ENCODE measurements at places on chromosomes 16 and 17. TPM values are rescaled to one million over a fixed set of nuclear protein-coding genes. Genes with fewer than 3 reads are reported as not detected.

PPL gene
- total RNA-seq = not detected

ENPP7 gene
- not detected for total RNA-seq

DNA sequence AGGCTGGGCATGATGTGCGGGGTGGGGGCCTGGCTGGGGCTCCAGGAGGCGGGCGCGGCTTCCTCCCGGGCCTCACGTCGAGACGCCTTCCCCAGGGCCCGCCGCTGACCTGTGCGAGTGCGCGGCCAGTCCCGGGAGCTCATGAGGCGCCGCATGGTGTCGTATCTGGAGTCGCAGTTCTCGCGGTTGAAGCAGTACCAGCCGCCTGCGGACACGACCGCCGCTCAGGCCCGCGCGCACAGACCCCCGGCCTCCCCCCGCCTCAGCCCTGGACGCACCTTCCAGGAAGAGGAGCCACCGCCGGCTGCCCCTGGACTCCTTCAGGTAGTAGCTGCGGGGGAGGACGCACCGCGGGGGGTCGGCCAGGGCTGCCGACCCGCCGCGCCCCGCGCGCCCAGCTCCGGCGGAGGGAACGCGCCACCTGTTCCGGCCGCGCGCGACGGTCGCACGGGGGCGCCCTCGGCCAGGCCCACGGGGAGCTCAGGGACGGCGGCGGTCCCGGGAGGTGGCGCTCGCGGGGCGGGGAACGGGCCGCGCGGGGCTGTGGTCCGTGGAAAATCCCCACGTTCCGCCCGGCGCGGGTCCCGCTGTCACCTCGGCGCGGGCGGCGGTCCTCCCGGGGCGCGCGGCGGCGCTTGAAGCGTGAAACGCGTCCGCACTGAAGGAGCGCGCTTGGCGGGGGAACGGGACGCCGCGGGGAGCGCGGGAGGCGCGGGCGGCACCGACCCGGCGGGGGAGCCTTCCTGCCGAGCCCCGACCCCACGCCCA, 1.4 kb downstream of the NOTUM start:
- peak; percentile 86 for DNase-seq

SGCA gene
- not detected for total RNA-seq

GRCh38 chr16:79434771-79435170, 165.8 kb downstream of the MAF start:
- no peak for DNase-seq

DNA sequence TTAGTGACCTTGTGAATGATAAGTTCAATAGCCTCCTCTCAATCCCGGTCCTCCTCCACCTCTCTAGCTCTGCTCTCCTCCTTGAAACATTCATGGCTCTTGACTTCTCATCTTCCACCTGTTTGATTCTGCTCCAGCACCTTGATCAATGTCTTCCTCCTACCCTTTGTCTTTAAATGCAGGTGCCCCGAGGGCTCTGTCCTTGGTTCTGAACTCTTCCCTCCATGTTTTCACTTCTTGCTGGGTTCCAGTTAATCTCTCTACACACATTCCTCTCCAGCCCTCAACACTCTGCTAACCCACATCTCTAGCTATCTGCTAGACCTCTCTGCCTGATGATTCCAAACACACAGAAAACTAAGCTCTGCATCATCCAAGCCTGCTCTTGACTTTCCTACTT, 13.4 kb downstream of the CD300E start:
- no peak for DNase-seq

DNA sequence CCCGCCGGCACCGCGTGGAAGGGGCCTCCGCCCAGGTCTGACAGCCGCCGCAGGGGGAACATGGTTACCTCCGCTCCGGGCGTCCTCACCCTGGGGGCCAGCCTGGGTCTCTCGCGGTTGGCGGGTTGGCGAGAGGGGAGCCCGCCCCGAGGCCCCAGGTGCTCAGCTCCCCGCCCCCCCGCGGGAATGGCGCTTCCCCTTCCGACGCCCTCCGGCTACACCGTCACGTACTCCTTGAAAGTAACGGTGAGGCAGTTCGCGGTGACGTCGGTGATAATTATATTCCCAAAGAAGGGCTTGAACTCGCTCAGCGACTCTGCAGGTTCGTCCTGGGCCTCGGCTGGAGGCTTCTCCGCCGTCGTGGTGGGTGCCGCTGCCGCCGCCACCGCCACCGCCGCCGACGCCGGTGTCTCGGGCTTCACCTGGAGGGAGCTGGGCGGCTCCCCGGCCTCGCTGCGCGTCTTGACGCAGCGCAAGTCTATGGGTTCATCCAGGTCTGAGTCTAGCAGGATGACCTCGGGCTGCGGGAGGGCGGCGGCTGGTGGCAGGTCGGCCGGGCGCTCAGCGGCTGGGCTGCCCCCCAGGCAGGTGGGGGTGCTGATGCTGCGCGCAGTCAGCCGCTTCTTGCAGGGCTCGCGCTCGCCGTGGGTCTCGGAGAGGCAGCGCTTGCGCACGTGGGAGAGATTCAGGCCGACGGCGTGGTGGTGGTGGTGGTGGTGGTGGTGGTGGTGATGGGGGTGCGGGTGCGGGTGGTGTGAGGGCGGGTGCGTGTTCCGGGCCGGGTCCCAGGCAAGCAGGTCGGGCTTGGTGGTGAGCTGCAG, 5.3 kb downstream of the CBX4 start:
- DNase-seq = no peak

DNA sequence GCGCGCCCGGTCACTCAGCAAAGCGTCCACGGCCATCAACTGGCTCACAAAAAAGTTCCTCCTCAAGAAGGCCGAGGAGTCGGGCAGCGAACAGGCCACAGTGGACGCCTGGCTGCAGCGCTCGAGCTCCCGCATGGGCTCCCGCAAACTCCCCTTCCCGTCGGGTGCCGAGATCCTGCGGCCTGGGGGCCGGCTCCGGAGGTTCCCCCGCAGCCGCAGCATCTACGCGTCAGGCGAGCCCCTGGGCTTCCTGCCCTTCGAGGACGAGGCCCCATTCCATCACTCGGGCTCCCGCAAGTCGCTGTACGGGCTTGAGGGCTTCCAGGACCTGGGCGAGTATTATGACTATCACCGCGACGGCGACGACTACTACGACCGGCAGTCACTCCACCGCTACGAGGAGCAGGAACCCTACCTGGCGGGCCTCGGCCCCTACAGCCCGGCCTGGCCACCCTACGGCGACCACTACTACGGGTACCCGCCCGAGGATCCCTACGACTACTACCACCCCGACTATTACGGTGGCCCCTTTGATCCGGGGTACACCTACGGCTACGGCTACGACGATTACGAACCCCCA, 10.7 kb downstream of the MYO15A start:
- no peak for DNase-seq

DNA sequence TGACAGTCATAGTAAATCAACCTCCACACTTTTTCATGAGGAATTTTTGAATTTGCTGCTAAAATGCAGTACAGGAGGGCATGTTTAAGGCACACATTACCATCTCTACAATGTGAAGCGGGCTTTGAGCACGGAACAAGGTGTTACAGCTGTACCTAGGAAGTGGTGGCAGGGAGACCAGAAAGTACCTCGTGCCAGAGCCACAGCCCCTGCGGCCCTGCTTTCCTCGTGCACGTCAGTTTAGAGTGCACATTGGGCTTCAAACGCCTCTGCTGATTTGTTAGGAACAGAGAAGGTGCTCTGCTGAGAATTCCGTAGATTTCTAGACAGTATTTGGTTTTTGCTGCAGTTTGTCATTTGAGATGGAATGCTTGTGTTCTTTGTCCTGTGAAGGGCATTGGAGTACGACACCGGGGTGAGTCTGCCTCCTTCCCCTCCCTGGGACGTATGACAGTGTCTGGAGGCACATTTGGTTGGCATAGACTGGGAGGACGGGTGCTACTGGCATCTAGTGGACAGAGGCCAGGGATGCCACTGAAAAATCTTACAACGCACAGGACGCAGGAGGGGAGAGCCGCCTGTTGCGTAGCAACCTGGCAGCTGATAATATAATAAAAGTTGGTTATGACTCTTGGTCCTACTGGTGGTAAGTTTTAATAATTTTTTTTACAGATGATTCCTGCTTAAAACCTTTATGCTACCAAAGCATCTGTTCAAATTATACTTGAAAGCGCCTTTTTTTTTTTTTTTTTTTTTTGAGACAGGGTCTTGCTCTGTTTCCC, 9.1 kb downstream of the FOXK2 start:
- peak; percentile 35 for DNase-seq

NPIPA2 gene
- 1.8 TPM for total RNA-seq

PRAC1 gene
- total RNA-seq = not detected

KRT27 gene
- total RNA-seq = not detected

DNA sequence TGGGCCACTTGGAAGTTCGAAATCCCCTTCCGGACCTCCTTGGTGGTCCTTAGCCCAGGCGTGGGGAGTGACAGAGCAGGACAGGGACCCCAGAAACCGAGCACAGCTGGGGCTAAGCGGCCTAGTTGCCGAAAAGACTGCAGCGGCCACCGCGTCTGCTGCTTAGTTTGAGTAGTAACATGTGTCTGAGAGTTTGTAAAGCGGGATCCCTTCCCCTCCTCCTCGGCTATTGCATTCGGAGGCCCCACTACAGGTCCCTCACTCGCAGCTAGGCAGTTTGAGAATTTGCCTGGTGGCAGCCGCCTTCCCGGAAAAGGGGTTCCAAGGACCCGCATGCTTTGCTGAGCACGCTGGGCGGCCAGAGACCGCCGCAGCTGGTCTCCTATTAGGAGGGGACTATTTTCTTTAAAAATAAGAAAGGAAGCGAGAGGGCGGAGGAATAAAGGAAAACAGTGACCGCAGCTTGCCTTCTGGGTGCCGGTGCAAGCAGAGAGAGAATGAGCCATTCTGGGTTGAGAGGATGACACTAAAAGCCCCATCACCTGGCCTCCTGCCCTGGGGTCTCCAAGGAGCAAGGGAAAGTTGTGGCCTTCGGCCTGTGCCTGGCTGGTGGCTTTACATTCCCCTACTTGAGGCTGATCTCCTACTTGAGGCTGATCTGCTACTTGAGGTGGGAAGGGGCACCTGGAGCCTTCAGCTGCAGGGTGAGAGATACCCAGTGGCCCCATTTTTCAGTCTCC, 1.1 kb upstream of the HOXB5 start:
- no peak for DNase-seq

FSCN2 gene
- total RNA-seq = 0.23 TPM

MYH13 gene
- total RNA-seq = not detected

- DNase-seq = peak; percentile 56
Observed at GRCh38 chr17:58172369-58173071, 5.7 kb downstream of the OR4D2 start.

- DNase-seq = no peak
Observed at GRCh38 chr16:35636480-35637230, 2177.2 kb downstream of the TP53TG3F start.

GRCh38 chr16:84323606-84324005, 28.9 kb downstream of the WFDC1 start:
- DNase-seq = no peak

- DNase-seq = no peak
Observed at GRCh38 chr16:62170642-62171041, 134.4 kb upstream of the CDH8 start.

- no peak for DNase-seq
Observed at GRCh38 chr16:24188021-24188542, 68.1 kb upstream of the CACNG3 start.

DNA sequence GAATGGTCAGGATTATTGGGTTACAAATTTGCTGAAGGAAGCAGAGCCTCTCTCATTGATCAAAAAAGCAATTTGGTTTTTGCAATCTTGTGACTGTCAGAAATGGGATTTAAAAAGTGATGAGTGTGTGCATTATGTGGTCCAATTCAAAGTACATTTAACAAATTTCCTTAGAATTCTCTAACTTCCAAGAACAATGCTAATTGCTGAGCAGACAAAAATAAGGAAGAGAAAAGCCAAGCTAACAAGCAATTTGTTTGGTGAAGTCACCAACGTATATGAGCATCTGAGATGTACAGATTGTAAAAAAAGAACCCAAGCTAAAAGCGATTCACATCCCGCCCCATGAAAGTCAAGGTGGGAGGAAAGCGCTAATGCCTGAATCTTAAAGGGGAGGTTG, 1643.9 kb downstream of the CDH8 start:
- no peak for DNase-seq

DNA sequence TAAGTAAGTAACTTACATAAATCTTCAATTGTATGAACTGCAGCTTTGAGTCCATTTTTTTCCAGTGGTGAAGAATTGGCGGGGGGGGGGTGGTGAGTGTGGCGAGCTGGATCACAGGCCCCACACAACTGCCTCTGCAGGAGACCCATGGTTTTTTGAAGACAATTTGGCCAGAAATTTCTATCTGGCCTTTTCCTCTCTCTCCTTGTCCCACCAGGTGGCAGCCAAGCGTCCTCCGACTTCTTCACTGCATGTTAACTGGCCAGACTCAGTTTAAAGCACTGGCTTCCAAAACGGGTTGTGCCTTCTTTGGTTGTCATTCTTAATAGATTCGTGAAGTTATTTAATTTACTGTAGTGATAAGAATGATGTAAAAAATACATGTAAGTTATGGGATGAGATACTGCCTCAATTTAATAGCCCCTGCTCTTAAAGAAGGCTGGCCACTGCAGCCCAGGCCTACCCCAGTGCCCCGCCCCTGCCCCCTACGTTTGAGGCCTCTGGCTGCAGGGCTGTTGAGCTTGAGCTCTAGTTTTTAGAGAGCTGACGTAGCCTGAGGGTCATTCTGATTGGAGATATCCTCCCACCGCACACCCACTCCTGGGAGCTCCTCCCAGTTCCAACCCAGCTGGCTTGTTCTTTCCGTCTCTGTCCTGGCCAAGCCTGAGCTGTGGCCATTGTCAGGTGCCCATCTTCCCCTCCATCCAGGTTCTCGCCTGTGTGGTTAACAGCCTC, 36.4 kb downstream of the AKAP1 start:
- DNase-seq = peak; percentile 22

DNA sequence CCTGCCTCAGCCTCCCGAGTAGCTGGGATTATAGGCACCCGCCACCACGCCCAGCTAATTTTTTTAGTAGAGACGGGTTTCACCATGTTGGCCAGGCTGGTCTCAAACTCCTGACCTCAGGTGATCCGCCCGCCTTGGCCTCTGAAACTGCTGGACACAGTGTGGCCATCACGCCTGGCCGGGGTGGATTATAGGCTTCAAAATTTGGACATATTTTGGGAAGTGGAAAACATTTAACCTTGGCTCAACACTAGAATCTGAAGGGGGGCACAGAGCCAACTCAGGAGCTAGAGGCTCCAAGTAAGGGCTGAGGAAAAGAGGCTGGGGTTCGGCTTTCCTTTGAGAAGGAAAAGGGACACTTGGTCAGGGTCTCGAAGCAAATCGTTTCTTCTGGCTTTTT, 2.2 kb upstream of the CDK5R1 start:
- DNase-seq = no peak

DNA sequence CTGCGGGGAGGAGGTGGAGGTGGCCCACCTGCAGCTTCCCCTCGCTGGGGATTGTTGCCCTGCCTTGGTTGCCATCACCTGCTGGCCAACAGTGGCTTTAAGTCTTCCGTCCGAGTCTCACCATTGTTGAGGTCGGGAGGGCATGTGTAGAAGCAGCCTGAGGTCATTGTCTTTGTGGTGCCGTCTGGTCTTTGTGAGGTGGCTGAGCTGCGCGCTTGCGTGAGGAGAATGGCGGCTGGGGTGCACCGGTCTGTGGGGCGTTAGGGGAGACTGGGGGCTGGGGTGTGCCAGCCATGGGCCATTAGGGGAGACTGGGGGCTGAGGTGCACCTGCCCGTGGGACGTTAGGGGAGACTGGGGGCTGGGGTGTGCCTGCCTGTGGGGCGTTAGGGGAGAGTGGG, 36.2 kb downstream of the ZNF750 start:
- DNase-seq = no peak

GRCh38 chr16:8614435-8615029, 7.0 kb upstream of the METTL22 start:
- no peak for DNase-seq

All from activated CD4-positive, alpha-beta T cell treated with anti-CD3 and anti-CD28 coated beads for 36 hours (primary cell).